ENCODE measurements at places on chromosomes 1 and 21.

DNA sequence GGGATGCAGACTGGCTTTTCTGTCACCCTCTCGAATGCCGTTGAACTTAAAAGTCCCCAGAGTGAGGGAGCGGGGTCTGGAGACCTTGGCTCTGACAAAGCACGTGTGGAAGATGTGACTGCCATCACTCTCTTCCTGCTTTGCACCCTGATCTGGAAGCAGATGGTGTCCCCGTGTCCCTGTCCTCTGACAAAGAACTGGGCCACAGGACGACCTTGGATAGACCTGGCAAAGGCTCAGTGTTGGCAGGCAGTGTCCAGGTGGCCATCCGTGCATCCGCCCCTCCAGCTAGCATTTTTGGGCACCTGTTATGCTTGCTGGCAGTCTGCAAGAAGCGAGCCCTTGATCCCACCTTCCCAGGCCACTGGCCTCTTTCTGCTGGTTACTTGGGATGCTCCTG, 27.4 kb downstream of the ARHGEF10L start:
- no peak for DNase-seq

DNA sequence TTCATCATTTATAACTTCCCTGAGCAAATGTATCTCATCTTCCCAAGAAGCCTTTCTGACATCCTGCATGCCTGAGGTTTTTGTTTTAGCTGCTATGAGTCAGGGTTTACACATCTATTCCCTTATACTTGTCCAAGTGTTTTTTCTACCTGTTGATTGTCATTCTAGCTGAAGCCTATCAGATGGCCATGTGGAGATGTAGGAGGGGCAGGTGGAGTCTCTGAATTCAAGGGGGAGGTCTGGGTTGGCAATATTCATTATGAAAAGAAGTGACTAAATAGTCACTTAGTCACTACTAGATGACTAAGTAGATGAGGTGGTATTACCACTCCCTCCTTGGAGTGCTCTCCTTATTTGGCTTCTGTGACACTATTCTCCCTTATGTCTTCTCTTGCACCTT, 52.4 kb downstream of the XCL1 start:
- DNase-seq = no peak

- DNase-seq = no peak
These were observed 122.3 kb upstream of the ADAR start for GRCh38 chr1:154730259-154730658.

GRCh38 chr21:14241297-14241696, 25.3 kb downstream of the RBM11 start:
- DNase-seq = no peak

DNA sequence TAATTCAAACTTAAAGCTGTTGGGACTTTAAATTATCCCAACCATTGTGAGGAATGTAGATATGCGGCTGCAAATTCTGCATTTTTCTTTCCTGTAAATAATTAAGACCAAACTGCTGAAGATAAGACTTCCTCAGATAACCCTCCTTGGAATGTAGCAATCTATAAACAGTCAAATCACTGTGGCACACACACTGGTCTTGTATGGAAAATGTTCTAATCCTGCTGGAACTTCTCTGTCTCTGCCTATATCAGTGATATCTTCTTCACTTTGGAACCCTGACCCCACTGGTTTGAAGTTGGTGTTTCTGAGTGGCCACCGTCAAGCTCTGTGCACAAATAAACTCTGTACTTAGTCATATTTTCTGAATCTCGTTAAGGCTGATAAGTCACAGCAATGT, 32.9 kb downstream of the HSF2BP start:
- no peak for DNase-seq

DNA sequence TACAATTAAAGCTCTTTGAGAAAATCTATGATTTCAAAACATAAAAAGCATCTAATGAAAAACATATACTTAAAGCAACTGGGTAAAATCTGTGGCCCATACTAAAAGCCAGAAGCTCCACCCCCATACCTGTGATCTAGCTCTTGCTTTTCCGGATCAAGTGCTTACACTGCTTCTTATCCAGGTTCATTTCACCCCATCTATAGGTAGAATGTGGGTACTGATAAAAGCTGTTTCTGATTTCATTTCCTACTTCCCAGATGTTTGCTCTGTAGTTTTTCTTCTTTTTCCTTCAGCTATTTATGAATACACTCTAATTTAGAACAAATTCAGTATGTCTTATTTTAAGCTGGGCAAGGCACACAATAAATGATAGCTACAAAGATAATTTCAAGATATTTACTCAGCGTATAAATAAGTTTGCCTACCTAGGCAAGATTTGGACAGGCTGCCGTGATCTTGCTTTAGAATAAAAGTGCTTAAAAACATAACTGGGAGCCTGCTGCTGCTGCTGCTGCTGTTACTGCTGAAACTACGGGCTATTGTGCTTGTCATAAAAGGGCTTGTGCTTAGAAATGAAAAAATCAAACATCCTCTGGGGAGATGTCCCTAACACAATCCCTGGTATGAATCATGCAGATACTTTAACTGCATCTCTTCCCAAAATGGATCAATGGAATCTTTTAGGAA, 2.1 kb downstream of the SIPA1L2 start:
- no peak for DNase-seq

- no peak for DNase-seq
These were observed 26.8 kb upstream of the UBE2U start for GRCh38 chr1:64176659-64177058.

GRCh38 chr1:225812488-225813213, 2.7 kb downstream of the EPHX1 start:
- DNase-seq = no peak

Measured in bone marrow (tissue), 2 donors.